Activated CD8-positive, alpha-beta memory T cell treated with anti-CD3 and anti-CD28 coated beads for 24 hours (primary cell): ENCODE measurements at places on chromosomes 7 and 10.

DNA sequence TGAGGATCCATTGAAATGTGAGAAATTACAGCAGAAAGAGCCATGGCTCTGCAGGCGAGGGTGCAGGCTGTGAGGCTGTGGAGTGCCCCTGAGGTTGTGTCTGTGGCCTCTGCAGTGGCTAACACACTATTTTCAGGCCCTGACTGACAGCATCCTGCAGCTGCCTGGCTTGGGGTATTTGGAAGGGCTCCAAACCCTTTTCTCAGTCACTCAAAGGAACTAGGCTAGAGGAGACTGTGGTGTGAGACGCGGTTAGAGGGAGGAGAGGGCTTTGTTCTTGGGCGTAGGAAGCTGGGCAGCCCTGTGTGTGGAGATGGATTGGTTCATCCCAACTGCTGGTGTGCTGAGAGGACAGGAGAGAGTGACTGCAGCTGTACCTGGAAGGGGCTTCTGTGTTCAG, 134.9 kb downstream of the RAMP3 start:
- DNase-seq: no peak

- DNase-seq: no peak
Observed at GRCh38 chr10:11279314-11279713, 261.6 kb downstream of the CELF2 start.

GRCh38 chr7:90708841-90709317, 112.8 kb downstream of the CDK14 start:
- DNase-seq: no peak

DNA sequence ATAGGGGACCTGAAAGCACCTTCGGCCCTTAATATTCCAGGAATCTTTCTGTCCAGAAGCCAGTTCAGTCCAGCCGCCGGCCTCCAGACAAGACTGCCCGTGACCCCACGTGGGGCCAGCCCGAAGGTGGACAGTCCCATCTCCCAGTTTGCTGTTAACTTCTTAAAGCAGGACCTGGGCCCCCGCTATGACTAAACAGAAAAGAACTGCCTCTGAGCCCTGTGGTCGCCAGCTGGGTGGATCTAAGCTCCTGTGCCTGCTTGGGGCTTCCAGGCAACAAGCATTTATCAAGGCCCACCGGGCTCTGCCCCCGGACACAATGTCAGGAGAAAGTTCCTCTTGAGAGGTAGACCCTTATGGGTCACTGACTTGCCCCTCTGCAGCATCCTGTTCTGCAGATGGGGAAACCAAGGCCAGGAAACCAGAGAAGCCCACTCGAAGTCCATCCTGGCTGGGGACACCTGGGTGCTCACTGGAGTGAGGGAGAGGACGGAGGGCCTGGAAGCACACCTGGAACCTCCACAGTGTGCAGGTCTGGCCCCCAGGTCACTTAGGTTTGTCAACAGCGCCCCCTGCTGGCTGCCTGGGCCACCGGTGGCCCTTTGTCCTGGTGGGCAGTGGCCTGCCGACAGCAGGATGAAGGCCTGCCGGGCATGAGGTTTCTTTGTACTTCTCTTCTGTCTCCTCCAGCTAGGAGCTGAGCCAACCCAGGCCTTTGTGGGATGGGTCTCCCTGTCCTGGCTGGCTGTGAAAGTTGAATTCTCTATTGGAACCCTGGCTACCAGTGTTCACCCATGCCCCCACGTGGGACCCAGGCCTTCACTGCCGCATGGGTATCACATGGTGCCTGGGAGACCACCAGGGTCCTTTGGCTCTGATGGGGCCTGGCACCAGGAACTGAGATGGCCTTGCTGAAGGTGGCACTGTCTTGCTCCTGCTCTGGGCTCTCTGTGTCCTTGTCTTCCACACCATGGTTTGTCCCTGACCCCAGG, 128.0 kb downstream of the ZMIZ1 start:
- peak; percentile 93 for DNase-seq

DNA sequence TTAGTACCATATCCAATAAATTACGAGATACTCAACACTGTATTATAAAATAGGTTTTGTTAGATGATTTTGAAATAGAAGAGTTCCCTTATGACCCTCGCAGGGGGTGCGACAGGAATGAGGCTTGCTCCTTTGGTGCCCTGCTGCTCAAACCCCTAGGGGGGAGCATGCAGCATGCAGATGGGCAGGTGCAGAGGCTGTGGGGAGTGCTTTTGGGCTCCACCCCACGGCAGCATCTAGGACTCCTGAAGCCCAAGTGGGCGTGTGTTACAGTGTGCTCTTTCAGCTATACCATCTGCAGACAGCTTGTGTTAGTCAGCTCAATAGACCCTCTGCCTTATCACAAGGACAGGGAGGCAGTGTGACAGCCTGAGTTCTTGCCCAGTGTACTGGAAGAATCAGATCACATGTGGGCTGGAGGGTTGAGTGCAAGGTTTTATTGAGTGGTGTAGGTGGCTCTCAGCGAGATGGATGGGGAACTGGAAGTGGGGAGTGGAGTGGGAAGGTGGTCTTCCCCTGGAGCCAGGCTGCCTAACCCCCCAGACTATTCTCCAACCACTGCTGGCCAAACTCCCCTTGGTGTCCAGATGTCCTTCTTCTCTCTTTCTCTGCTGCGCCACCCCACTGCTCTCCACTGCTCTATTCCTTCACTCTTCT, 3.1 kb upstream of the MRC1 start:
- DNase-seq: peak; percentile 60

DNA sequence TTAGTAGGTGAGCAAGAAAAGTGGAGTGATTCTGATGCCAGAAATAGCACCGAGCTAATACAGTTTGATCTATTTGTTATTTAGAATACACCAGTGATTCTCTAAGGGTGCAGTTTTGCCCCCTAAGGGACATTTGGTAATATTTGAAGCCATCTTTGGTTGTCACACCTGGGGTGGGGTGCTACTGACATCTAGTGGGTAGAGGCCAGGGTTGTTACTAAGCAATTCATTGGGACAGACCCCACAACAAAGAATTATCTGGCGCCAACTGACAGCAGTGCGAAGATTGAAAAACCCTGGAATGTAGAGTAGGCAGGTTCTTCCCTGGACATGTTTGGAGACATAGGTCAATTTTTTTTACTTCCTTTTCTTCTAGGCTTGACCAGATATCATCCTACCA, 14.6 kb downstream of the PALS2 start:
- DNase-seq: peak; percentile 68

DNA sequence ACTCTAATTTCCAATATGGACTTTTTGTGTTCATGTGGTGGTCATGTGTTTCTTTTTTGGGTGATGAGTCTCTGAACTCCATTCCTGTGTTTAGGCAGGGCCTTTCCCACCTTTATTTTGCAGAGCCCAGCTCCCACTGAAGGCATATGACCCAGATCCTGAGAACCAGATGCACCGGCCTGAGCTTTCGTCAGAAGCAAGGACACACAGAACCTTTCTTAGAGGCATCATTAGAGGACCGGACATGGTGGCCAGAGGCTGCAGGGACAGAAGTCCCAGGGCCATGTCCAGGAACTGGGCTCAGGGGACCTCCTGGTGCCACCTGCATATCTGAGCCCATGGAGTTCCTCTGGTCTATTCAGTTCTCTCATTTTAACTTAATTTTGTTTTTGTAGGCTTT, 200.9 kb upstream of the ZNF32 start:
- no peak for DNase-seq

DNA sequence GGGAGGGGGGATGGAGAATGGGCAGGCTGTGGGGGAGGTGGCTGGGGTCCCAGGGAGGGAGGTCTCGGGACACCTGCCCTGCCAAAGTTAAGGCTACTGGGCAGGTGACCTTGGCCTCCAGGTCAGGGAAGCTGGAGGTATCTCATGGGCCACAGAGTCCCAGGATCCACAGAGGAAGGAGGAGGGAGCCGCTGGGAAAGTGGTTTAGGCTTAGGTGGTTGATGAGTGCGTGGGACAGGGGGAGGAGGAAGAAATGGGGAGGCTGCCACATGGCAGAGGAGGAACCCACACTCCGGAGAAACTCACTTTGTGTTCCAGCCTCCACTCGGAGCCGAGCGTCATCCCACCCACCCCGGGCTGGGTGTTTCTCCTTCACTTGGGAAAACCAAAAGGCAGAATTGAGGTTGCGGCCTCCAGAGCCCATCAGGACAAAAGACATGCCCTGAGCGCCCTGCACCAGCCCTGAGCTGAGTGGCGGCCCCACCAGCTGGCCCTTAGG, 46.1 kb downstream of the ASB13 start:
- DNase-seq: no peak

DNA sequence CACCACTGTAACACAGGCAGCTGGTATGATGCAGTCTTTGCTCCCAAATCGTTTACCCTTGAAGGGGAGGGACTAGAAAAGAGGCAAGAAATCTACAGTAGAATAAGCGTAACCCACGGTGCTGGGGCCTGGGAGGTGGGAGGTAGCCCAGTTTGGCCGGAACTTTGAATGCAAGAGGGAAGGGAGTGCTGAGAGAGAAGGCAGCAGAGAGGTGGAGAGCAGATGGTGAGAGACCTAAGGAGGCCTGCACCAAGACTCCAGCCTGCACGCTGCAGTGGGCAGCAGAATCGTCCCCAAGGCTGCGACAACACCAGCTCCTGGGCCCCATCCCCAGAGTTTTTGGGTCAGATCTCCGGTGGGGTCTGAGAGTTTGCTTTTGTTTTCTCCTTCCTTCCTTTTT, 547.5 kb downstream of the GALNT17 start:
- DNase-seq: no peak

GRCh38 chr7:91266067-91266688, 1.9 kb downstream of the FZD1 start:
- no peak for DNase-seq

DNA sequence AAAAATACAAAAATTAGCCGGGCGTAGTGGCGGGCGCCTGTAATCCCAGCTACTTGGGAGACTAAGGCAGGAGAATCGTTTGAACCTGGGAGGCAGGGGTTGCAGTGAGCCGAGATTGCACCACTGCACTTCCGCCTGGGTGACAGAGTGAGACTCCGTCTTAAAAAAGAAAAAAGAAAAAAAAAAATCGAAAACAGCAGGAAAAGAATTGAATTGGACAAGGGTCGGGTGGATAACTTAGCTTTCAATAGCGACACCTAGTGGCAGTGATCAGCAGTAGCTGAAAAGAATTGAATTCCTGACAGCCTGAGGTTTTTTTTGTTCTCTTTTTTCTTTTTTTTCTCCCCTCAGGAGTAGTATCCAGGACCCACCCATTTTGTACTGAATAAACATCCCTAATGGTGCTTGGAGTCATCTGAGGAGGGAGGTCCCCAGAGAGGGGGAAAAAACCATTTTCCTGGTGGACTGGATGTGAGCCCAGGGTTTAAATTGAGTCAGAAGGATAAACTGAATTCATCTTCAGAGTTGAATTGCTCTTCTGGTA, 55.1 kb downstream of the CYCS start:
- peak; percentile 65 for DNase-seq

- DNase-seq: no peak
Observed at GRCh38 chr10:91103384-91104192, 116.9 kb upstream of the PCGF5 start.

GRCh38 chr7:24743471-24743870, 13.8 kb downstream of the GSDME start:
- no peak for DNase-seq

GRCh38 chr7:31054608-31055278, 2.6 kb downstream of the ADCYAP1R1 start:
- no peak for DNase-seq

GRCh38 chr7:24908166-24908565, 71.8 kb downstream of the OSBPL3 start:
- DNase-seq: no peak

DNA sequence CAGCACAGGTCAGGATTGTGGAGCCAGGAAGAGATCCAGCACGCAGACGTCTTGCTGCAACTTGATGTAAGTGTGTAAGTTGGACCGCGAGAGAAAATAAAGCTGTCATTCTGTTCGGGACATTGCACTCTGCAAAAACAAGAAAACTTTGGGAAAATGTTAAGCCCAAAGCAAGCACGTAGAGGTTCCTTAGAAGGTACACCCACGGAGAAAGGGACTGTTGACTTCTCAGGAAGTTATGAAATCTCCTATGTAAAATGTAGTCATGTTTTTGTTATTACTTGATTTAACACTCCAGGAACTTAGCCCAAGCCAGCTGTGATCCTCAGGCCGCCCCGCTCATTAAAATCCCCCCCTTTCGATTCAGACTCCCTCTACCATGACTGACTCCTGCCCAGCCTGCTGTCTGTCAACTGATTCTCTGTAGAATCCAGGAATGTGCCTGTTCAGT, 196.1 kb upstream of the TCF7L2 start:
- no peak for DNase-seq

DNA sequence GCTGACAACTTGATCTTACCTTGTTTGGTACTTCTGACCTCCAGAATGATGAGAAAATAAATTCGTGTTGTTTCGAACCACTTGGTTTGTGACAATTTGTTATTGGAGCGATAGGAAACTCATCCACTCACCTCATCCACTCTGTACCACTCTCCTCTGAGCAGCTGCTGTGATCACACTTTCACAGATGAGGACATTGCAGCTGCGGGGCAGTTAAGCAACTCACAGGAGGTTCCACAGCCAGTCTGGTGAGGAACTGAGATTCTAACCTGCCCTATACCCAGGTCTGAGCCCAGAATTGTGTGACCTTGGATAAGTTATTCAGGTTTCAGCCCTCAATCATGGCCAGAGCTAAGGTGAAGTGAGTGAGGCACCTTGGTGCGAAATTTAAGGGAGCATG, 35.2 kb downstream of the BTBD16 start:
- DNase-seq: no peak

- no peak for DNase-seq
Observed at GRCh38 chr7:102153599-102153946, 133.1 kb upstream of the SH2B2 start.

- peak; percentile 72 for DNase-seq
Observed at GRCh38 chr10:97542169-97543024, 30.2 kb upstream of the ANKRD2 start.

DNA sequence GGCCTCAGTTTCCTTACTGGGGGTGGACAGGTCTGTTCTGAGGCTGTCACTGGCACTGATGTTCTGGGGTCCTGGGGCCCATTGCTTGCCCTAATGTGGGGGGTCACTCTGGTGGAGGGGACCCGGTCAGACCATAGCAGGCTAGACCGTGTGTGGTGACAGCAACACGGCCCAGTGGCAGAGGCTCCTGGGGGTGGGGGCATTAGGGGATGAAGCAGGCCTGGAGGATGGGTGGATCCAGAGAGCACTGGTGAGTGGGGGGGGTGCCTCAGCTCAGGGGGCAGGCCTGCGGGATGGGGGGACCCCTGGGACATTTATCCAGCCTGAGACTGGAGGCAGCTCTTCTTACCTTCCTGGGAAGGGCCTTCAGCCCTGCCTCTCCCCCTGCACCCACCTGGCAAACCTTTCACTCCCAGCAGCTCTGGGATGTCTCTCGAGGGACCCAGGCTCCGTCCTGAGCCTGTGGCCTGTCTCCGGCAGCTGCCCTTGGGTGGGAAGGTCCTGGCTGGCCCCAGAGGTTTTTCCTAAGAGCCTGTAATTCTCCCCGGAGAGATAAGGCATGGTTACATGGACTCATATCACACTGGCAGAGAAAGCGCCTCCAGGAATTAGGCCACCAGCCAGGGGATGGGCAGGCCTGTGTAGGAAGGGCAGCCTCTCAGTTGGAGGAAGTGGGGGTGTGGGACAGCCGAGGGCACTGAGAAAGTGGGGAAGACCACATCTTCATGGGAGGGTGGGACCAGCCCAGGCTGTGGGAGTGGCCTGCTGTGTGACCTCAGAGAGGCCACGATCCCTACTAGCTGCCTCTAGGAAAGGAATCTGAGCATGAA, 147.7 kb downstream of the UBE2H start:
- DNase-seq: no peak

GRCh38 chr7:146874722-146875121, 758.1 kb downstream of the CNTNAP2 start:
- no peak for DNase-seq

GRCh38 chr7:134866617-134867016, 87.2 kb downstream of the CALD1 start:
- no peak for DNase-seq

GRCh38 chr7:151272877-151273276, 24.4 kb upstream of the SMARCD3 start:
- no peak for DNase-seq
